ENCODE measurements at places on chromosomes 6 and 20.
A peak's percentile ranks its signal among the peaks of the same experiment; 100 is the strongest.

DNA sequence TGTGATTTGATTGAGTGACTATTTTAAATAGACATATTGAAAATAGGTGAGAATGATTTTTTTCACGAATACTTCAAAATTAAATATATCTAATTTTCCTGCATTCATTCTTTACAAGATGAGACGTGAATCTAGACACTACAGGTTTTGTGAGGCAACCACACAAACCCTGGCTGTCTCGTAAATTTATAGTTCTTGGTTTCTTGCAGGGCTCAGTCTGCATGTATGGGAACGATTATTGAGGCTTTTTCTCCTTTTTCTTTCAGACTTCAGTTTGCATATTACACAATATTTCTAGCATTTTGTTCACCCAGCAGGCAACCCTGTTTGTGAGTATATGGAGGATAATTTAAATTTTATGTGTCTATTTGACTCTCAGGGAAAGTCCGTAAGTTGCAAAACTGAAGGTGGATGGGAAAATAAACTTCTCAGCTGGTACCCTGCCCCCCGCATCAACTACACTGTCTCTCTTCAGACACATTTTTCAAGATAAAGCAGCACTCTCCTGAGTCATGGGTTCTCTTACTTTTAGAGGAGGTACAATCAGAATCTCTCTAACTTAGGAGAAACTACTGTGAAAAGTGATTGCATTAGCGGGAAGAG, 1349.3 kb downstream of the GRIK2 start:
- no peak for DNase-seq

GRCh38 chr20:32125506-32125905, 16.0 kb downstream of the TM9SF4 start:
- DNase-seq: no peak

DNA sequence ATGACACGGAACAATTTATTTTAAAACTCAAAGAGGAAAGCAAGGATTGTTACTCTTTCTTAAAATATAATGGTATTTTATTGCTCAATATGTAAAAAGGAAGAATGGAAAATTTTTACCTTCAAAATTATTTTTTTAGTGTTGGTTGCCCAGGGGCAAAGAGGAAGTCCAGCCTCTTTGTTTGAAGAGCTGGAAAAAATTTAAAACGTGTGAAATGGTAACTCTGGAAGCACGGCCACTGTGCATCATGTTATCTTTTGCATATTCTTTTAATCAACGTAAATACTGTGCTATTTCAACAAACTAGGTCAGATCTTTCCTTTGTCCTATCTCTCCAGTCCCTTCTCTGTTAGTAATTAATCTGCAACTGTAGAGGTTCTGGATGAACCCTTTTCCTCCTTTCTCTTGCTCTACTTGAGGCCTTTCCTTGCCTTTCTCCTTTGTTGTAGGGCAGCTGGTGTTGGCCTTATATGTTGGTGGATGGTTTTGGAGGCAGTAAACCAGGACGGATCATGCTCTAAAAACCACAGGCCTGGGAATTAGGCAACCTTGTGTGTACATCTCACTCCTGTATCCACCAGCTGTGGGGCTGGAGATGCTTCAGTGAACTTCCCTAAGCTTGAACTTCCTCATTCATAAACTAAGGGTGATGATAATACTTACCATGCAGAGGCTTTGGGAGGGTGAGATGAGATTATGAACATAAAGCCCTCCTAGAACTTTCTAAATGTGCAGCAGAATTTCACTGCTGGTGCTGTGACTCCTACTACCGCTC, 143.3 kb downstream of the PRL start:
- no peak for DNase-seq

DNA sequence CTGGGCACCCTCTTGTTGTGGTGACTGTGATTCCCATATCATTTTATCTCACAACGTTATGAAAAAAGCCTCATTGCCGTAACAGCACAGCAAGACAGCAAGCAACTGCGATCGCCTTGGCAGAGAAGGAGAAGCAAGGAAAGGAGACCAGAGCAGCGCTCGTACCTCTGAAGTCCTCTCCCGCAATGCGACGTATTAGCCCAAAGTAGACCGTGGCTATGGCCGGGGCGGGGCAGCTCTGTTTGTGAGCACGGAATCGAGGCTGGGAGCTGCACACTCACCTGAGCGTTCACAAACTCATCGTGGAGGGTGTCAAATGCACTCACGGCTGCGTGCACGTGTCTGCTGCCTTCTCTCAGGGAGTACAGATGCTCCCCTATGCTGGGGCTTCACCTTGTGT, 76.1 kb downstream of the YTHDF1 start:
- DNase-seq: no peak

GRCh38 chr6:18247002-18247401, 17.3 kb downstream of the DEK start:
- no peak for DNase-seq

- DNase-seq: no peak
Observed at GRCh38 chr6:34145161-34146020, 496 bp downstream of the GRM4 start.

GRCh38 chr6:143698329-143698728, 20.6 kb downstream of the PHACTR2 start:
- no peak for DNase-seq

DNA sequence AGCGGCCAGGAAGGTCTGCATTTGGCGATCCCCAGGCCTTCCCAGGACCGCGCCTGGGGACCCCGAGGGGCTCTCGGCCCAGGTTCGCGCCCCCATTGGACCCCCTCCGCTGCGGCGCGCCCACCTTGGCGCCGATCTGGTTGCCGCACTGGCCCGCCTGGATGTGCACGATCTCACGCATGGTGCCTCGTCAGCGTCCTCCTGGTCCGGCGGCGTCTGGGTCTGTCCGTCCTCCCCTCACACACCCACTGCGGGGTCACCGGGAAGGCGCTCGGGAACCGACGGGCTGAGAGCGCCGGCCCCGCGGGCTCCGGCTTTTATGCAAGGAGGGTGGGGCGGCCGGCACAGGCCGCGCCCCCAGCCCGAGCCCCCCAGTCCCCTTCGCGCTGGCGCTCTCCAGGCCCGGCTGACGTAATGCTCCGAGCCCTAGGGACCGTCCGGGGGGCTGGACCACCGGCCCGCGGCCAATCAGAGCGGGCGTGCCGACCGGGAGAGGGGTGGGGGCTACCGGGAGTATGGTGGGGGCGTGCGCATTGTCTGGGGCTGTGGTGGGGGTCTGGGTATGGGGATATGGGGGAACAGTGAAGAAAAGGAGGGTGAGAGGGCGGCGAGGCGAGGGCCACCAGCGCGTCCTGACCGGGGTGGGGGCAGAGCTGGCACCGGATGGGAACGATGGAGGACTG, at the start of gene TUBB2B:
TSS of gene TUBB2B (minus strand) at position 291 of the 683 bp plus-strand sequence. CDS start at position 181, 110 bp downstream.
- no peak for DNase-seq

GRCh38 chr6:170034294-170034693, 256.6 kb downstream of the DLL1 start:
- DNase-seq: no peak

- no peak for DNase-seq
Observed at GRCh38 chr6:145699462-145699861, 35.9 kb downstream of the EPM2A start.

DNA sequence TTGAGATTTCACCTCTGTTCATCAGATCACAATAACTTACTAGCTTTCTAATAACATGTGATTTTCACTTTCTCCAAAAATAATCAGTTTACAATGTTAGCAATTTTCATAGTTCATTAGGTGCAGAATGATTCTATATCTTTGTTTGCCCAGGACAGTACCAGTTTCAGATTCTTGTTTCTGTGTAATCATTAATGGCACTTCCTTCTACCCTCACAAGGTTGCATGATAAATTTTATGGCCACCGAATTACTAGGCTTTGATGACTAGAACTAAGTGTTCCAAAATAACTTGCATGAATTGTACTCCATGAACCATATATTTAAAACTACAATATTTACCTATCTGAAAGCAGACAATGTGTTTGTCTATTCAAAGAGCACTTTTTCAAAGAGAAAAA, 442.3 kb downstream of the EPHA7 start:
- DNase-seq: no peak

DNA sequence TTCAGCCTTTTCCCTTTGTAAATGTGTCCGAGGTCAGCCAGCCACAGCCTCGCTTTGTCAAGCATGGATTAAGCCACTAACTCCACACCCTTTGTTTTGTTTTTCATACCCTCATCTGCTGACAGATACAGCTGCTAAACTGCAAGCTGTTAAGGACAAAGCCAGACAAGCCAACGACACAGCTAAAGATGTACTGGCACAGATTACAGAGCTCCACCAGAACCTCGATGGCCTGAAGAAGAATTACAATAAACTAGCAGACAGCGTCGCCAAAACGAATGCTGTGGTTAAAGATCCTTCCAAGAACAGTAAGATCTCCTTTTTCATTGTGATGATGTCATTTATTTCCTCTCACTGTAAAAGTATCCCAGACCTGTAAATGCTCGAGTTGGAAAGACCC, 269.3 kb downstream of the ARHGAP18 start:
- peak; percentile 3 for DNase-seq

GRCh38 chr20:63149531-63150192, 66.3 kb downstream of the YTHDF1 start:
- DNase-seq: no peak

DNA sequence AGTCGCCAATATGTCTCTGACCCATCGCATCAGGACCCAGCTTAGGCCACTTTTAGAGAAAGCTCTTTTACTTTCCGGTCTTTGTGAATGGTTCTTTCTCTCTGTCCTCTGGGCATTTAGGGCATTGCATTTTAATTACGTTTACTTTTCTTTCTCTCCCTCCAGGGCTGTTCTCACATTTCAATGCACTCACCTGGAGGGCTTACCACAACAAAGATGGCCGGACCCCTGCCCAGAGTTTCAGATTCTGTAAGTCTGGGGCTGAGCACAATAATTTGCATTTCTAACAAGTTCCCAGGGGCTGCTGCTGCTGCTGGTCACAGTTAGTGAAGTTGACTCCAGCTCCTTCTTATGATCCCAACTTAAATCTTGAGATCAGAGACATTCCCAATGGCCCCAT, 3.0 kb downstream of the ANKRD66 start:
- no peak for DNase-seq

GRCh38 chr6:3868544-3868943, 19.4 kb downstream of the FAM50B start:
- DNase-seq: no peak

DNA sequence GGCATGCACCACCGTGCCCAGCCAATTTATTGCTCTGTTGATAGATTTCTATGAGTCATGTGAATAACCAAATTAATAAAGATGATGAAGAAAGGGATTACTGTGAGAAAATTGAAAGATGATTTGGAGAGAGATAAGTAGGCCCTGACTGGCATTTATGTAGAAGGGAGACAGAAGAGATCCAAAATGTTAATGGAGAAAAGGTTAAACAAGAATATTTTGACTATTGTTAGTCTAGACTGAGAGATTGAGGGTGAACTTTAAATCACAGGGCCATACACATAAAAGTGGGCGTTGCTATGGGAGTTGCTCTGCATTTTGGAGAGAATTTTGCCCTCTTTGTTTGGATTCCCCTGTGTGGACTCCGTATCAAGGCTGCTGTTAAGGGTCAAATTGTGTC, 68.9 kb upstream of the SCAF8 start:
- no peak for DNase-seq

DNA sequence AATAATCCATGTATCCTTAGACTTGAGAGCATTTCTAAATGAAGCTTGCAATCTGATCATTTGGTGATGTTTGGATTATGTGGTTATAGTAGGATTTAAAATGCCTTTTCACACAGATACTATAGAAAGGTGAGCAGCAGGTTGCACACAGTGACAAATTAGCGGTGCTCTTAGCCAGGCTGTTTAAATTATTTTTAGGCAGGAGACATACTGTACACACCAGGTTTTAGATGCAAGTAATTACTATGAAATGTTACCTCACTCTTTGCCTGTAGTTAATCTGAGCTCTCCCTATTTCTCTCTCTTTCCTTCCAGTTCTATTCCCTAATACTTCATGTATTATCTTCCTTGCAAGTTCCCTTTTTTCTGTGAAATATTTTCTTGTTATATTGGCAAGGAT, 191.7 kb downstream of the RIMS1 start:
- DNase-seq: no peak

GRCh38 chr6:47096211-47096895, 54.2 kb upstream of the ADGRF1 start:
- no peak for DNase-seq

- DNase-seq: no peak
Observed at GRCh38 chr20:42359617-42360016, 741.4 kb upstream of the CHD6 start.

DNA sequence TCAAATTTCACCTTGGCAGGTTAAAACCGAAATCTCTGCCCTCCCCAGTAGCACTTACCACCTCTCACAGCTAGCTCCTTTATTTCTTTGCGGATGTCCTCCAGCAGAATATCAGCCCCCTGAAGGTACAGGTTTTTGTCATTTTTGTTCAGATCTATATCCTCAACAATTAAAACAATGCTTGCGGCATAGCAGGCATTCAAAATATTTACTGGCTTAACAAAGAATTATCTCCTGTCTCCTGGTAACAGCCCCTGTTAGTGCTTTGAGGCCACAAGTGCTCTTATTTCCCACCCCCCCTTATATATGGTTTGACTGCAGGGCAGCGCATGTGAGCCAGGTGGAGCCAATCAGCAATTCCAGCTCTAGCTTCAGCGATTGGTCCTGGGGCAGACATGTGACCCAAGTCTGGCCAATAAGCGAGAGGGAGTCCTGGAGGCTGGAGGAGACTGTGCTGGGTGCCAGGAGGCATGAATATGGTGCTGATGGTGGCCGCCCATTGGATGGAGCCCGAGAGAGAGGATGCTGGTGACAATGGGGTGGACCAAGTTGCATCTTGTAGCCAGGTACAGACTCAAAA, 21.0 kb downstream of the SULF2 start:
- DNase-seq: peak; percentile 21

DNA sequence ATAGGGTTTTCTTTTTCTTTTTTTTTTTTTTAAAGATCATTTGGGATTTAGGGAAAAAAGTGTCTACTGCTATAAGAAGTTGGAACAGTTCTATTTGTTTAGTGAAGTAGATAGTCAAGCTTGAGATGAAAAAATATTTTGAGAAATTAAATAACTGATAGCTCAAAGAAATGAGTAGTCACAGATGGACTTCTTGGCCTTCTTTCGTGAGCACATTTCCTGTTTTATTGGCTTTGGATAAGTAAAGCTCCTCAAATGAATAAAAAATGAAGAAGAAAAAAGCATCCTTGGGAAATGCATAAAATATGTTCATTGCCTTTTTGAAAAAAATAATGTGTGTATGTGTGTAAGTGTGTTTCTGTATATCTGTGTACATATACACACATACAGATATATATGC, 515.9 kb downstream of the GRIK2 start:
- DNase-seq: no peak

- DNase-seq: no peak
Observed at GRCh38 chr6:113281431-113281830, 575.7 kb upstream of the MARCKS start.

DNA sequence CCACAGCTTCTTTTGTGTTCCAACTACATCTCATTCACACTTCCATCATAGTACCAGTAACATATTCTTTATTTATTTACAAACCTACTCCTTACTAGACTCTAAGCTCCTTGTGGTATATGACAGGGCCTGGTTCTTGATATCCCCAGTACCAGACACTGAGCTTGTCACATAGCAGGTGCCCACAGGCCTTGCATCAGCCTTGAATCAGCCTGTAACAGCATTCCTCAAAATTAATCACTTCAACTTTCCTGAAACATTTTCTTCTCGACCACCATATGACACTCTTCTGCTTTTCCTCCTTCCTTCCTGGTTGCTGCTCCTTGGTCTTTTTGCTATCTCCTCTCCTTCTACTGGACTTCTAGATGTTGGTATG, 24.7 kb upstream of the SRPK1 start:
- DNase-seq: no peak

GRCh38 chr6:22141241-22141745, 155.5 kb downstream of the PRL start:
- DNase-seq: no peak

Data from H4 (cell line).